ENCODE measurements at places on chromosomes 2 and 18.

GRCh38 chr18:45951016-45951714 is 16.0 kb downstream of the EPG5 start:
- peak; percentile 39 for DNase-seq

- no peak for DNase-seq
These were observed 76.4 kb downstream of the DGKD start for GRCh38 chr2:233430651-233431050.

- DNase-seq: no peak
These were observed 101.1 kb upstream of the FZD5 start for GRCh38 chr2:207870814-207871213.

- DNase-seq: no peak
These were observed 30.2 kb downstream of the PRKCE start for GRCh38 chr2:45681675-45682074.

GRCh38 chr2:225400060-225400511 is 576 bp downstream of the NYAP2 start:
- peak; percentile 13 for DNase-seq

DNA sequence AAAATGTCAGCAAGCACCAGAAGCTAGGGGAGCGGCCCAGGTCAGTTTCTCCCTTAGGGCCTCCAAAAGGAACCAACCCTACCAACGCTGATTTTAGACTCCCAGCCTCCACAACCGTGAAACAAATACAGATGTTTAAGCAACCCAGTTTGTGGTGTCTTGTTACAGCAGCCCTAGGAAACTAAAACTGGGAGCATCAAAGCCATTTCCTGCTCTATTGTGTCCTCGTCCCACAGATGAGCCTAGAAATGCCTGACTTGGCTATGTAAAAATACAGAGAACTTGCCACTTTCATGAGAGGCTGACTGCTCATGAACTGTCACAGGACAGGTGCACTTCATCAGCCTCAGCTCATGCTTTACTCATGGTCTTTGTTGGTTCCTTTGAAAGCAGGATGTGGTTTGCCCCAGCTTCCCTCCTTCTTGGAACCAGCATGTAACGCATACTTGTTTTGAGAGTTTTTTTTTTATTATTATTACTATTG is 97.6 kb upstream of the SLC39A10 start:
- DNase-seq: no peak

GRCh38 chr2:36492216-36492945 is 105.6 kb downstream of the FEZ2 start:
- no peak for DNase-seq

GRCh38 chr2:59884166-59884565 is 669.3 kb downstream of the BCL11A start:
- no peak for DNase-seq

GRCh38 chr2:23502096-23502495 is 117.1 kb downstream of the KLHL29 start:
- peak; percentile 9 for DNase-seq

DNA sequence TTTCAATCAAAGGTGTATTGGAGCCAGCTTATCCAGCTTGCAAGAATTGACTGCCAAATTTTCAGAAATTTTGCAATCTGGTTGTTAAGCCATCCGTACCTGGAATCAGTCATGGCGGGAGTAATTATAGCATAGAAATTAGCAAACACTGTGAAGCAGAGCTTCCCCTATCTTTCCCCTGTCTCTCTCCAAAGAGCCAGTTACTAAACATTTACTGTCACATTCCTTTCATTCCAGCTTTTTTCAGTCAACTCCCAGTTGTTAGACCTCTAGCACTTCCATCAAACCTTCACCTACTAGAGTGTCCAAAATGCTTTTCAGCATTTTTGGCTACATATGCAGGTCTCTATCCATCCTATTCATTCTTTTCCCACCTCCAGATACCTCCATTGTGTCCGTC is 137.4 kb downstream of the MC4R start:
- DNase-seq: no peak

DNA sequence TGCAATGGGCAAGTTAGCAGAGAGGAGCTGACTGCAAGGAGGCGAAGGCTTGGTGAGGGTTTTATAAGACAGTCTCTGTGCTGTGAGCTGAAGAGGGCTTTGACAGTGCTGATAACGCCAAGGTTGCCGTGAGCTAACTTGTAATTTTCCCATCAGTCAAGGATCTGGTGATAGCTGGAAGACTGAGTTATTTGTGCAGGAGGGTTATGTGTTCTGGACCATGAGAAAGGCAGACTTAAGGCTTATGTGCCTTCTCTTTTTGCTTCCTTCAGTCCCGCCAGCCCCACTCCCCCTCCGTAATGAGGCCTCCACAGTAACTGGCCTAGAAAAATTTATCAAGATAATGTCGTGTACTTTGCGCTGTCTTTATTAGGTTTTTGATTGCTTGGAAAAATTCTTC is 94.6 kb downstream of the RTP5 start:
- DNase-seq: no peak

- peak; percentile 64 for DNase-seq
These were observed 42.4 kb downstream of the ITGB1BP1 start for GRCh38 chr2:9380702-9381628.

DNA sequence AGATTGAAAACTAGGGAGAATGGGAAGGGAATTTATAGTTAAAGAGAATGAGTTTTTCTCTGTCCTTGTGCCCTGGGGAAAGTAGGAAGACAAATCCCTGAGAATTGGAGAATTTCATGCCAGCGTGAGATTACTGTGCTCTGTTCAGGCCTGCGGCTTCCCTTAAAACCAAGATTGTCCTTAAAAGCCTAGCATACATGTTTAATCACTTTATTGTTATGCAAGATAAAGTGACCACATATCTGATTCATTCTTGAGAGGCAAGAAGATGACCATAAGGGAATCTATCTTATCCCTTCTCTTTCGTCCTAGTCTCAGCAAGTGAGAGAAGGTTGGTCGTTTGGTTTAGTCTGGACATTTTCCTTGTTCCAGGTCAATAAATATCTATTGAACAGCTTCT is 75.9 kb downstream of the ADCYAP1 start:
- DNase-seq: no peak

DNA sequence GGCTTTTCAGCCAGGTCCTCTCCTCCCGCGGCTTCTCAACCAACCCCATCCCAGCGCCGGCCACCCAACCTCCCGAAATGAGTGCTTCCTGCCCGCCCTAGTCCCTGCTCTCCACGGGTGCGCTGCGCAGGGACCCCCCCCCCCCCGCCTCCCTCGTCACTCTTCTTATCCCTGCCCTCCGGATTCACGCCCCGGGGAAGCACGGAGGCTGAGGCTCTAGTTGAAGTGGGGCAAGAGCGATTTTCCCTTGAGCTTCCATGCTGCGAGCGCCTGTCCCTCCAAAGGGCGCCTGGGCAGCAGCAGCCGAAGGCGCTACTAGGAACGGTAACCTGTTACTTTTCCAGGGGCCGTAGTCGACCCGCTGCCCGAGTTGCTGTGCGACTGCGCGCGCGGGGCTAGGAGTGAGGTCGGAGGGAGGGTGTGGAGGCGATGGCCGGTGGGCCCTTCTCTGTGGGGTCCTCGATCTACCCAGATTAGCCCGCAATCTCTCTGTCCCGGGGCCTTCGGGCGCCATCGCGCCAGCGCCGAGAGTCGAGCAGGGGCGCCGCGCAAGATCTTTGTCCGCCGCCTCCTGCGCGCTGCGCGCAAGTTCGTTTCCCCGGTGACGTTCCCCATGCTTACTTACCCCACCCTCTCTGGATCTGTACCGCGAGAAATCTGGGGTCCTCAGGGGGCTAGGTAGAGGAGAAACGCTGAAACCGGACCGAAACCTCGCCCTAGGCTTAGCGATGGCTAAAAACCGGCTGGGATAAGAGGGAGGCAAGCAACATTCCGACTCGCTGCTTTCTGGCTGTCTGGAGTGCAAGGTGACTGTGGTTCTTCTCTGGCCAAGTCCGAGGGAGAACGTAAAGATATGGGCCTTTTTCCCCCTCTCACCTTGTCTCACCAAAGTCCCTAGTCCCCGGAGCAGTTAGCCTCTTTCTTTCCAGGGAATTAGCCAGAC is 677 bp downstream of the GAD1 start:
- DNase-seq: no peak

- DNase-seq: no peak
These were observed 686.8 kb upstream of the DDX18 start for GRCh38 chr2:117127680-117128079.

DNA sequence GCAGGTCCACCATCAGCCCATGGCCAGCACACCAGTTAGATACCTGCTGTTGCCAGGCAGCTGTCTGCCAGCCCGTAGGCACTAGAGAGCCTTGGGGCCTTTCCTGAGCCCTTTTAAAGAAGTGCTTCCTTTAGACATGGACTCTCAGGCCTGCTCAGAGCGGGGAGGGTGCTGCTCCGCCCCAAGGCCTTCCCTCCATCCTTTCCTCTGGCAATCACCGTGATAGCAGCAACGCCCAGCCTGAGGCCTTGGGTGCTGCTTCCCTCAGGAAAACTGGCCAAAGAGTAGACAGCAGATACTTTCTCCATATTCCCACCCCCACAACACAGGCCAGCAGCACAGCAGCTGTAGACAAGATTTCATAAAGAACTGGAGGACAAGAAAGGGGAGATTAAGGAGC is 22.3 kb upstream of the C1QL2 start:
- DNase-seq: no peak

DNA sequence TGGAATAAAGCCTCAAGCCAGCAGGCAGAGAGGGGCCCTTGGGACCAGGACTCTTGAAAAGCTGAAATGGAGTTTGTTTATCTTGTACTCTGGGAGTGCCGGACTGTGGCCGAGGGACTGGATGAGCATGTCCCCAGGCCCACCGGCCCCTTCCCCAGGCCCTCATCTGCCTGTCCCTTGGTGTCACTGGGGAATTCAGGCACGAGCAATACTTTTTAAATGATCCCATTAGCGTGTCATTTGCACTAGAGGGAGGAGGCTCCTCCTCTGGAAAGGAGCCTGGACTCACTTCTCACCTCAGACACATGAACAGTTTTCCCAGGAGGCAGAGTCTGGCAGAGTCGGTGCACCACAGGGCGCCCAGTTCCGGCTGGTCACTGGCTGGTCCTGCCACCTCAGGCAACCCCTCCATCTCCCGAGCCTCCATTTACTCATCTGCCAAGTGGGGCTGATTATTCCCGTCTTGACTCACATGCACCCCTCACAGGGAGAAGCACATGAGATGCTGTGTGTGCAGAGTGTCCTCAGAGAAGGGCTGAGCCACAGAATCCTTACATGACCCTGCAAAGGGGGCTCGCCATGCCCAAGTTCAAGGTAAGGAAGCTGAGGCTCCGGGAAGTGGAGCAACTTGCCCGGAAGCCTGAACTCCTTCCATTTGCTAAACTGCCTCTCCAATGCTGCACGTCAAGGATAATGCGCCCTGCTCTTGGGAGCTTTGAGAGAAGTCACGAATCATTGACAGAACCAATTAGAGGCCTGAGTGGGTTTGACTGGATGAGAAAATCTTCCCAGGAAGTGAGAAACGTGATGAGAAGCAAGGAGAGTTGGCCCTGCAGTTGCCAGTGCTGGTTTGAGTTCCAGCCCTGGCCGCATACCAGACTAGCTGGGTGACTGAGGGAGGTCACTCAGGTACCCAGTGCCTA is 26.7 kb downstream of the CIB4 start:
- DNase-seq: no peak

GRCh38 chr18:31746396-31746795 is 14.3 kb downstream of the SLC25A52 start:
- no peak for DNase-seq

GRCh38 chr2:92073036-92073814 is 2798.0 kb upstream of the TEKT4 start:
- DNase-seq: peak; percentile 31

- DNase-seq: no peak
These were observed 4.1 kb downstream of the REG1B start for GRCh38 chr2:79083597-79084251.

GRCh38 chr2:156548413-156548812 is 112.2 kb downstream of the GPD2 start:
- no peak for DNase-seq

GRCh38 chr2:146985753-146986152 is 859.1 kb upstream of the ACVR2A start:
- DNase-seq: no peak

DNA sequence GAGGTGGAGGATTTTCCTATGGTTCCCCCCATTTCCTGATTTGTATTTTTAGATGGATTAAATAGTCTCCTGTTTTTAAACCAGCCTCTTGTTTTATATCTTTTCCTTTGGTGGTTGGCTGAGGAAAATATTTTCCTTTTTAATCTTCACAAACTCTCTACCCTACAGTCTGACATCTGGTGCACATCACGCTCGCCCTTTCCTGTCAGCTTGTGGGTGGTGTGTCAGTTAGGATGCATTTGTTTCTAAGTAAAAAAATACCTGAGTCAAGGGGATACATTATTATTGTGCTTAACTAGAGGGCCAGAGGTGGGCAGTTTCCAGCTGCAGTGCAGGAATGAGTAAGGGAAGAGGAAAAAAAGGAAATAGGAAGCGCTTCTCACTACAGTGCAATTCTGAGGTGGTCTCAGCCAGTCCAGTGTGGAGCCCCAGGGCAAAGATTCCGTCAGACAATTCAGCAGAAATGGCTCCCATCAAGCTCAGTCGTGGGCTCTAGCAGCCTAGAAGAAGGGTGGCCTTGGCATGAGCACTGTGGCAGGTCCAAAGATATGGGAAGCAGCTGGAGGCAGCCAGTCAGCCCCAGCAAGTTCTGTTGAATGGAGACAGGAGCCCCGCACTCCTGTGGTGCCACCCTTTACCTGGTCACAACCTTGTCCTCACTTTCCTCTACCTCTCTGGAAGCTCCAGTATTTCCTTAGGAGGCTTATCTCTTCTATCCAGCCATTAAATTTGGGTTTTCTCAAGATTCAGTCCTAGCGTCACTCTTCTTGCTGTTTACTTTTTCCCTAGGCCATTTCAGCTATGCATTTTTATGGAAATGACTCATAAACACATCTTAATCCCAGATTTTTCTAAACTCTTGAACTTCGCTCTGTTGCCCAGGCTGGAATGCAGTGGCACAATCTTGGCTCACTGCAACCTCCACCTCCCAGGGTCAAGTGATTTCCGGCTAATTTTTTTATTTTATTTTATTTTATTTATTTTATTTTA is 18.5 kb downstream of the SFTPB start:
- no peak for DNase-seq

- DNase-seq: no peak
These were observed 68.9 kb downstream of the BIRC6 start for GRCh38 chr2:32425719-32426141.

- peak; percentile 35 for DNase-seq
These were observed 47.5 kb downstream of the PTGR3 start for GRCh38 chr18:75161256-75162028.

DNA sequence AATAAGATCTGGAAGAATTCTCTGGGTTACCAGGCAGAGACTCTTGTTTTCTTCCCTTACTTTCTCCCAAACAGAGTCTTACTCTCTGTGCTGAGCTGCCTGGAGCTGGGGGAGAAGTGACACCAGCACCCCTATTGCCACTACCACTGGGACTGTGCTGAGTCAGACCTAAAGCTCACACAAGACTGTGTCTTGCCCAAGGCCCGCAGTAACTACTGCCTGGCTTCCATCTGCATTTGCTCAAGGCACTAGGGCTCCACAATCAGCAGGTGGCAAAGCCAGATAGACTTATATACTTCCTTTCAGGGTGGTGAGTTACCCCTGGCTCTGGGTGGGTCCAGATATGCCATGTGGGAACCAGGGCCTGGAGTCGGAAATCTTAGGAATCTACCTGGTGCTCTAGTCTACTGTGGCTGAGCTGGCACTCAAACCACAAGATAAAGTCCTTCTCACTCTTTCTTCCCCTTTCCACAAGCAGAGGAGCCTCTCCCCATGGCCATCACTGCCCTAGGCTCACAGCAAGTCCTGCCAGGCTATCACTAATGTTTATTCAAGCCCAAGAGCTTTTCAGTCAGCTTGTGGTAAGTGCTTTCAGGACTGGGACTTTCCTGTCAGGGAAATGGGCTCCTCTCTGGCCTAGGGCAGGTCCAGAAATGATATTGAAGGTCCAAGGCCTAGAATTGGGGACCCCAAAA is 27.6 kb upstream of the SERPINB2 start:
- no peak for DNase-seq
